ENCODE measurements at places on chromosomes 12 and 14. TPM values are rescaled to one million over a fixed set of nuclear protein-coding genes. Genes with fewer than 3 reads are reported as not detected.

The OR6C75 gene
- total RNA-seq, result not detected

The TC2N gene
- 0.77 TPM for total RNA-seq

The TBC1D30 gene
- total RNA-seq, result 1.3 TPM

The ADSS1 gene
- 7.2 TPM for total RNA-seq

The SMOC1 gene
- total RNA-seq, result 17.8 TPM

The TESPA1 gene
- total RNA-seq, result not detected

The FAM222A gene
- 5.7 TPM for total RNA-seq

The SLCO1B1 gene
- 0.63 TPM for total RNA-seq

The DIO2 gene
- total RNA-seq, result 1.9 TPM

The PRB2 gene
- total RNA-seq, result not detected

The LIN7A gene
- total RNA-seq, result 0.62 TPM

The SLCO1C1 gene
- not detected for total RNA-seq

The CLEC7A gene
- total RNA-seq, result not detected

The GYS2 gene
- not detected for total RNA-seq

All from A549 treated with Hydrocortisone at 1 μM for 4 hours (cell line).